Small intestine (tissue), 16 donors: ENCODE measurements at places on chromosomes 1 and 21.
A peak's percentile ranks its signal among the peaks of the same experiment; 100 is the strongest.

DNA sequence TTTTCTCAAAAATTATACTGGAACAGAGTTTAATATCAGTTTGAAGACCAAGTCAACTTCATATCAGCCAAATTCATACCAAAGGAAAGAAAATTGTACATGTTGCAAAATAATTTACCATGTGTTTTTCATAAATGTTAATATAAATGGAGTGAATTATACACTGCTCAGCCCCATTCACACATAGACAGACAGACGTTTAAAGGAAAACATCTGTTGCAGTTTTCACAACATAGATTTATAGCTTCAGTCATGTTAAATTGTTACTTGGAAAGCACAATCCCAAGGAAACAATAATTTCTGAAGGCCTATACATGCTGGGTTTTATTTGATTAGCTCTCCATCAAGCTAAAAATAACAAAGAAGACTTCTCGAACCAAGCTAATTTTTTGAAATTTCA is 27.8 kb upstream of the HYI start:
- no peak for DNase-seq

DNA sequence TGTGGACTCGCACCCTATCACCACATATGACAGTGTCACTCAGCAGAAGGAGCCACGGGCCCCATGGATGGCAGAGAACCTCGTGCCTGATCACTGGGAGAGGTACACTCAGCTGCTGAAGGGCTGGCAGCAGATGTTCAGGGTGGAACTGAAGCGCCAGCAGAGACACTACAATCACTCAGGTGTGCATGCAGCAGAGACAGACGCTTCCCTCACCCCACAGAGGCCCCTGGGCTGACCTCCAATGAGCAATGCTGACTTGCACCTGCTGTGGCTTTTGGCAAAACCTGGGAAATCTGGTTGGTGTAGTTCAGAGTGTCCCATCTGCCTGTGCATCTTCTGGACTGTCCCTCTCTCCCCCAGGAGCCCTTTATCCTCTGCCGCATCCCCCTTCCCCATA is 51.9 kb downstream of the KIAA1614 start:
- DNase-seq: no peak

DNA sequence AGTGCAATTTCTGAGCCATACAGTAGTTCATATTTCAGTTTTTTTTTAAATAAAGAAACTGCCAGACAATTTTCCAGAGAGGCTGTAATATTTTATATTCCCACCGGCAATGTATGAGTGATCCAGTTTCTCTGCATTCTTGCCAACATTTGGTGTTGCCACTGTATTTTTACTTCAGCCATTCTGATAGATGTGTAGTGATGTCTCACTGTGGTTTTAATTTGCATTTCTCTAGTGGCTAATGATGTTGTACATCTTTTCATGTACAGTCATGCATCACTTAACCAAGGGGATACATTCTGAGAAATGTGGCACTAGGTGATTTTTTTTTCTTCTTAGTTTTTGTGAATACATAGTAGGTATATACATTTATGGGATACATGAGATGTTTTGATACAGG is 99.6 kb downstream of the CENPF start:
- no peak for DNase-seq

DNA sequence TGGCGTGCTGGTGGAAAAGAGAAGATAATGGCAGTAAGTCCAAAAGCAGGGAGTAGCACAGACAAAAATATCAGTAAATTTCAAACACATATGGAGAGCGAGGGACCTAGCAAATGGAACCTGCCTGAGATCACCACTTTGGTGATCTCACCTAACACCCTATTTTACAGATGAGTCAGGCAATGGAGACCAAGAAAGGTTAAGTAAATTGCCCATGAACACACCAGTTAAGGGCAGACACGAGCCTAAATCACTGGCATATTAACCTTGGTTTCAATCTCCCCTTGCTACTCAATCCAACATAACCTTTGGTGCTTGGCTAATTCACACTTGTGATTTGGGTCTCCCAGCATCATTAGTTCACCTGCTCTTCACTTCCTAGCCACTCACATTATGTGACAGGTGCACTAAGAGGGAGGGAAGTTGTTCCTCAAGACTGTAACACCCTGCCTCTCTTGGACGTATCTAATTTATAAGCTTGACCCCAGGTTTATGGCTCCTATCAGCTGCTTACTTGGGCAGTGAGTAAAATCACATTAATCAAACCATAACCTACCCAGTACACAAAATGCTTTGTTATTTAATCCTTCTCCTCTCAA is 11.5 kb downstream of the ZNF697 start:
- no peak for DNase-seq

DNA sequence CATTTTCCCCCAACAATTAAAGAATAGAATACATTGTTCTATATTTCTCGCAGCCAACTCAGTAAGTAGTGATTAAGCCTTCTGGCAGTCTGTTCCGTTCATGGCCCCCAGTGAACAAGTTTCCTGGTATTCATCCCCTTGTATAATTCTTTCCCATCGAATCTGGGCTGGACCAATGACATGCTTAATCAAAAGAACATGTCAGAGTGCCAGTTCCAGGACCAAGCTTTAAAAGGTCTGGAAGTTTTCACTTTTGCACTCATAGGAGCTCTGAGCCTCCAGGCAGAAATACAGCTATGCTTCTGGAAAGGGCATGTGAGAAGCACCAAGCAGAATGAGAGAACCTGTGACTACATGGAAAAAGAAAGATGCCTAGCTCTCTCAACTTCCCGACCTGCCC is 22.5 kb upstream of the DPYD start:
- no peak for DNase-seq

GRCh38 chr1:4602462-4603294 is 51.7 kb upstream of the AJAP1 start:
- DNase-seq: no peak

GRCh38 chr21:31526040-31526439 is 133.5 kb upstream of the SOD1 start:
- no peak for DNase-seq

DNA sequence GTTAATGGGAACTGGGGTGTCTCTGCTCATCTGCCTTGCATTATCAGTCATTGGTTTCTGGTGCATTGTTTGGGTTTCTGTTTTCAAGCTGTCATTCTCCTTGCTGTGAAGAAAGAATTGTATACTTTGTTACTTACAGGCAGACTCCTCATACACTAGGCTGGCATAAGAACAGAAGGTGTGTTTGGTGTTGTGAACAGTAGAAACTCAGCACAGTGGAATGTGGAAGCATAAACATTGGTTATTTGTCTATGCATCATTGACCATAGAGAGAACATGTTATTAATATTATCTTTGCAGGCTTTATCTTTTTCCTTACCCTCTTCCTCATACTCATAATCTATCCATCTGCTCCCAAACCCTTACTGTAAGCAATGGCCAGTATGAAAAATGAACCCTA is 18.2 kb downstream of the C1orf87 start:
- DNase-seq: no peak

DNA sequence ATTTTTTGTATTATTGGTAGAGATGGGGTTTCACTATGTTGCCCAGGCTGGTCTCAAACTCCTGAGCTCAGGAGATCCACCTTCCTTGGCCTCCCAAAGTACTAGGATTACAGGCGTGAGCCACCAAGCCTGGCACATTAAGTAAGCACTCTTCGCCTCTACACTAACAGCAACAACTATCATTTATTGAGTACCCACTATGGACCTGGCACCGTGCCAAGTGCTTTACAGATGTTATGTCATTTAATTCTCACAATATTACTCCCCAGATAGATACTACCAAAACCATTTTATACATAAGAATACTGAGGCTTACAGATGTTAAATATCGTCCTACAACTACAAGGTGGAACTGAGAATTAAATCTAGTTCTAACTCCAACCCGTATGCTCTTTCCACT is 50.1 kb downstream of the TUT4 start:
- no peak for DNase-seq

- DNase-seq: no peak
These were observed 673.3 kb downstream of the BRINP3 start for GRCh38 chr1:189804352-189804751.

DNA sequence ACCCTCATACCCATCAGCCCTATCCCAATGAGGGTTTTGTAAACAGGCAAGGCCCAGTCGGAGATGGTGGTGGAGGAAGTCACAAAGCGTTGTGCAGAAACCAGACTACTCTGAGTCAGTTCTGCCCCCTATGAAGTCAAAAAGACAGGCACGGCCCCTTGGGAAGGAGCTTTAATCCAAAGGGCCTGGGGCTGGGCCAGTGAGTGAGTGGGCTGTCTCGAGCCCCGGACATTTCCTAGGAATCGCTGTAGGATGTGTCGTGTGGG is 442 bp upstream of the AHCYL1 start:
- no peak for DNase-seq

- peak; percentile 73 for DNase-seq
These were observed at the start of gene BACE2 for GRCh38 chr21:41167348-41168342. Gene BACE2, plus strand, starts transcription at chr21:41168160. Its CDS starts 104 bp downstream, at chr21:41168264.

- no peak for DNase-seq
These were observed 184.5 kb downstream of the TGFBR3 start for GRCh38 chr1:91701472-91701869.

DNA sequence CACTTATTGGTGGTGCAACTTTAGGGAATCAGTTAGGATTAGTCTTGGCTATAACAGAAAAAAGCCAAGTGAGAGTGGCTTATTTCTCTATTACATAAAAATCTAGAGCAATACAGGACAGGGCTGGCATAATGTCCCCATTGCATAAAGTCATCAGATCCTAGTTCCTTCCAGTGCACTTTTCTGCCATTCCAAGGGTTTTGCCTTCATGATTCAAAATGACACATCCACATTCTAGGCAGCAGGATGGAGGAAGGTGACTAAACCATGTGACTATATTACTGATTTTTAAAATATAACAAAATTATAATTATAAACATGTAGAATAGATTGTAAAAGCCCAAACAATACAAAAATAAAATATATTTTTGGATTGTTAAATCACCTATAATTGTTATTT is 18.8 kb downstream of the JUN start:
- no peak for DNase-seq

- DNase-seq: no peak
These were observed 113.4 kb downstream of the MATN1 start for GRCh38 chr1:30609999-30610345.

GRCh38 chr1:179767177-179767581 is 24.1 kb downstream of the FAM163A start:
- DNase-seq: no peak

- peak; percentile 41 for DNase-seq
These were observed 12.7 kb upstream of the C1orf167 start for GRCh38 chr1:11749203-11749689.

DNA sequence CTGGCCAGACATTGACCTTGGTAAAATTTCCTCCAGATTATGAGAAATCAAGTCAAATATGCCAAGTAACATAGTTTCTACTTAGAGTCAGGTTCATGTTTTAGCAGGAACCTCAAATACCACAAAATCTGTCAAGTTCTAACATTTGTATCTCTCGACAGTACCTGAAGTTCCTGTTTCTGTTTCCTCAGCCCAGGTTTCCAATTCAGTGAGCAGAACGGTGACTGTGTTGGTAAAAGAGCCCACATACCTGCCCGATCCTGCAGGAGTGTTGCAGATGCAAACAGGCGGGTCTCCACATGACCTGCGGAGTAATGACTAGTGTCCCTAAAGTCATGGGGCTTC is 57.9 kb upstream of the LGALS8 start:
- no peak for DNase-seq

DNA sequence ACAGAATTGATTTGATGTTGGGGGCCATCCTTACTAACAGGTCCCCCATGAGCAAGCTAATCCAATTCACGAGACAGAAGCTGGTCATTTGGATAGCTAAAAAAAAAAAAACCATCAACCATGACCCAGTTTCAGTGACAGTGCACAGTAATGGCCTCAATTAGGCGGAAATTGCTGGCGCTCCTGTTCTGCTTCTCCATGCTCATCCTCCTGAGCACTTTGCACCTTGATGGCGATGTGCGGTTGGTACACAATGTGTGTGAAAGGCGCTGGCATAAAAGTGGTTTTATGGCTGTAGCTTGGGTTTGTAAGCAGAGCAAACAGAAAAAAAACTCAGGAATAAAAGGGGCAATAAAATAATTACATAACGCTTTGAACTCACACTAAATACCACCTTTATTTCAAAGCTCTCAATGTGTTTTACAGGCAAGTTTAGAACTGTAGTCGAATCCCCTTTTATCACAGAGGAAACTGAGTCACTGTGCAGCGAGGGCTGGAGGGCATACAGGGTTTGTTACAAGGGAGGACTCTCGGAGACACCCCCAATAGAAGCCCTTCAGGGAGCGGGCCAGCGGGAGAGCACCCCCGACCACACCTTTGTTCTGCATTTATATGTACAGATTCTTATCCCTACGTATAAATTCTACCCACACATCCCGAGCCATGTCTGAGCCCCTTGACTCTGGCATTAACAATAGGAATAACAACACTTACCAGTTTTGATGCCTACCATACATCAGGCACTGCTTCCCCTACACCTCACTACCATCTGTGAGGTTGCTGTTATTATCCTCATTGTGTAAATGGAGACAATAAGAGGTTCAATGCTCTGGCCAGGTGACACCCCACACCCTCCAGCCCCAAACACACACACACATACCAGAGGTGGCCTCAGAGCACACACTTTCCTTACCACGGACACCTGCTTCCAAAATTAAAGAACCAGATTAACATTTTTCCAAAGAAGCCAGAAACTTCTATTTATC is 213.5 kb upstream of the IRF2BP2 start:
- peak; percentile 92 for DNase-seq

DNA sequence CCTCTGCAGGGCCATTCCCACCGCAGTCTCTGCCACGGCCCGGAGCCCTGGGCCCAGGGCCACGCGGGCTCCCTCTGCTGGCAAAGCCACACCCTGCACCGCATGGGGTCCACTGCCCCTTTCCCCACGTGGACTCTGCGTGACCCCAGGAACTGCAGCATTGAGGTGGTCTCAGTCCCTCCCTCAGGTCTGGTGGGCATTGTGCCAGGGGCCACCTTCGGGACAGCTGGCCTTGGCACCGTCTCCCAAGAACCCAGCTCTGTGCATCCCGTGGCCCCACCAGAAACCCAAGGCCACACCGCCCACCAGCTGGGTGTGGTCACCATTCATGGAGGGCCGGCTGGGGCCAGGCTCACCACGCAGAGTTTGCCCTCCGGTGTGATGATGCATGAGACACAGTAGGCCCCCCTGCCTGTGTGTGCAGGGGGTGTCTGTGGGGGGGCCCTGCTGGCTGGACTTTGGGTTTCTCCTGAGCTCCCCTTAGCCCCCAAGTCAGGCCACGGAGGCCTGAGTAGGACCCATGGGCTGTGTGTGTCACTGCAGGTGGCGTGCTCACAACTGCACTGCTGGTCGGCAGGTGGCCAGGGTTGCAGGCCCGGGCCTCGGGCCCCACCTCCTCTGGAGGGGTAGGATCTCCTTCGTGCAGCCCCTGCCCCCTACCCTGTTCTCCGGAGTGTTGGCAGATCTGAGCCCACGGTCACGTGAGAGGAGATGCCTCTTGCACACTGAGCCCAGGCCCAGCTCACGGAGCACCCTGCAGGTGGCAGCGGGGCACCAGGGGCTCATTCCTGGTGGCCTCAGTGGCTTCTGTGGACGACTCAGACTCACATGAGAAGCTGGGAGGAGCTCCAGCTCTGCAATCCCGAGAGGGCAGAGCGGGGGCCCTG is 5.8 kb downstream of the VWA1 start:
- peak; percentile 45 for DNase-seq

GRCh38 chr1:221031458-221032203 is 152.4 kb downstream of the HLX start:
- DNase-seq: no peak

GRCh38 chr1:240946926-240947325 is 335.0 kb upstream of the GREM2 start:
- peak; percentile 30 for DNase-seq

GRCh38 chr1:237250055-237250454 is 208.1 kb downstream of the RYR2 start:
- DNase-seq: no peak
